ENCODE measurements at places on chromosomes 6 and 20.
A peak's percentile ranks its signal among the peaks of the same experiment; 100 is the strongest.

- DNase-seq: peak; percentile 63
These were observed 22.8 kb downstream of the SRSF3 start for GRCh38 chr6:36616893-36617521.

GRCh38 chr6:3898265-3898994, 49.3 kb downstream of the FAM50B start:
- no peak for DNase-seq

DNA sequence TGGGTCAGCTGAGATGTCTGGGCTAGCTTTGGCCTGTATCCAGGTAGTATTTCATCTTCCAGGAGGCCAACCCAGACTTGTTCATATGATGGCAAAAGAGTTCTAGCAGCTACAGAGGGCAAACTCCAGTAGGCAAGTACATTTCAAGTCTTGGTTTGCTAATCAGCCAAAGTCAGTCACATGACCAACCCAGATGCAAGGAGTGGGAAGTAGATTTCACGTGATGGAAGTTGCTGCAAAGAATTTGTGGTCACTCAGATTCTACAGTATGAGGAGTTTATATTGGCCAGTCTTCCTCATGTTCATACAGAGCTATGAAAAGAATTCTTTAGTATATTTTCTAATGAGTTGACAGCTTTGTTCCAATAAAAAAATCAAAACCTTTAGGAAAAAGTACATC, 101.8 kb downstream of the PHACTR1 start:
- DNase-seq: peak; percentile 65

- peak; percentile 41 for DNase-seq
These were observed 64.0 kb downstream of the STXBP5 start for GRCh38 chr6:147268254-147268653.

DNA sequence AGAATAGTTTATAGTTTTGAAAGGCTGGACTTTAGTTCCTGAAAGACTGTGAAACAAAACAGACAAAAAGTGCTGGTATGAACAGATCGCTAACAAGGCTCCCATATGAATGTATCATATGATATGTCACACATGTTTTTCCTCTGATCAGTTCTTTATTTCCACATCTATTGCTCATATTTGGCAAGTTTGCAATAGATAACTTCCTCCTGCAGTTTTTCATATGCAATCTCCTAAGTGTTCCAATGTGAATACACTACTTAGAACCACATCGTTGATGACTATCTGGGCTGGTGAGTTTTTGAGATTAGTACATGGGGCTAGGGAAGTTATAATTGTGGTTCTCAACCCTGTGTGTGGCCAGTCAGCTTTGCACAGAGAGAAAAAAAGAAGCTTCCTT, 23.1 kb downstream of the CRYBG1 start:
- no peak for DNase-seq

DNA sequence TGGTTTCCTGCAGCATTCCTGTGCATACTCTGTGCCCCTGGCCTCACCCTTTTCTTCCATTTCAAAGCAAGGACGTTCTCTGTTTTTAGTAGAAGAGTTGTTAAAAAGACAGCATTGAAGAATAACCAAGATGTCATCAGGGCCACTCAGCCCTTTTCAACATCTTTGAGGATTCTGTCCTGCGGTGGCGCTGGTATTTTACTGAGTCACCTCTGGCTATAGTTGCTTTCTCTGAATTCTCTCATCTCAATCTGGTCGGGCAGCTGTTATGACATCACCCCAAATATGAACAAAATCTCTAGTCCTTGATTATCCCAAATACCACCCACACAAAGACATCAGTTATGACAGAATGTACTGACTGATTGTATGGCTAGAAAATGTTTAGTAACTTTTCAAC, 204.2 kb downstream of the GRIK2 start:
- DNase-seq: peak; percentile 95

- peak; percentile 18 for DNase-seq
These were observed 106.5 kb downstream of the TCP11 start for GRCh38 chr6:35034411-35035191.

GRCh38 chr6:107399935-107400334, 59.4 kb downstream of the PDSS2 start:
- DNase-seq: peak; percentile 18

DNA sequence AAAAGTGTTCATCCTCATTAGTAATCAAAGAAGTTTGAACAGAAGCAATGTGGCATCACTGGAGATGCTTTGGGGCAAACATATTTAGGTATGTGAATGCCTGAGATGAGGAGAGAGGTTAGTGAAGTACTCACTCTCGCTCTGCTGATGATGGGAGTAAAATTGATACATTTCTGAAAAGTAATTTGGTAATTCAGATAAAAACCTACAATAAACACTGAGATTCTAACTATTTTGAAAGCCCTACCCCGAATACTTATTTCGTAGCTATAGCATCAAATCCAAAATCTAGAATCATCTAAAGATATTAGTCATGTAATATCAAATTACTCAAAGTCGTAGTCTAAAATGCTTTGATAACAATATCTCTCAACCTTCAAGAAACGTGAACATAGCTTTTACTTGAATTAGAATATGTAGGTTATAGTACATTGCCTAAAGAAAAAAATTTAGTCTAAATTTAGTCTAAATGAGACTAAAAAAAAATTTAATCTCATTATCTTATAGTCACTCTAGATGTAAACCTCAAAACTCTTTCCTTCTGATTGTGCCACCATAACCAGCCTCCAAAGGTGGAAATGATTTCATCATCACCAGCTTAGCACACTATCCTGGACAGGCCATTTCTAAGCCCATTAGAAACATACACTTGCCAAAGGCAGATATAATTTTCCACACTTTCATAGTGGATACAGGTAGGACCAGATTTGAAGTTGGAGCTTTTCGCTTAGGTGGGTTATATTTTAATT, 232.5 kb upstream of the TAB2 start:
- no peak for DNase-seq

DNA sequence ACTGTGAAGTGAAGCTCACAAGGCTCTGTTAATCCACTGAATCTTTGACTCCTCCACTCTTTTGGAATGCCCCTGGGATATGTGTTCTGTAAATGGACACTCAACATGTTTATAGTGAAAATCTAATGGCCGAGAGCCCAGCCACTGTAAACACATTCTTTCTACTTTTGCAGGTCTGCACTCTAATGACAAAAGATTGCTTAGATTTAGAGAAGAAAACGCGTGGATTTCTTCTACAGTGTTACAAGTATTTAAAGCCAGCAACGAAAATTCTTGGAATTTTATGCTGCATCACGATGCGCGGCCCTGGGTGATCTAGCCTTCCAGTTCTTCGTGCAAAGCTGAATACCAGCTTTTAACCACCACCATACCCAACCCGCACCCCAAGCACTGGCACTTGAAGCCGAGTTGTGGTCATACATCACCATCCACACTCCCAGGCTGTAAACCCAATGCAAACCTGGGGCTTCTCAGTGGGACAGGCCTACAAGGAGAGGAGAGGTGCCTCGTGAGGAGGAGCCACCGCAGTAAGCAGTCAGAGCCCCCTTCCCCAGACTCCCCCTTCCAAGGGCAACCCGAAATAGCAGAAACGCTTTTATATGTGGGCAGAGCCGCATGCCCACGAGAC, 3.7 kb upstream of the FOXO3 start:
- DNase-seq: peak; percentile 20

DNA sequence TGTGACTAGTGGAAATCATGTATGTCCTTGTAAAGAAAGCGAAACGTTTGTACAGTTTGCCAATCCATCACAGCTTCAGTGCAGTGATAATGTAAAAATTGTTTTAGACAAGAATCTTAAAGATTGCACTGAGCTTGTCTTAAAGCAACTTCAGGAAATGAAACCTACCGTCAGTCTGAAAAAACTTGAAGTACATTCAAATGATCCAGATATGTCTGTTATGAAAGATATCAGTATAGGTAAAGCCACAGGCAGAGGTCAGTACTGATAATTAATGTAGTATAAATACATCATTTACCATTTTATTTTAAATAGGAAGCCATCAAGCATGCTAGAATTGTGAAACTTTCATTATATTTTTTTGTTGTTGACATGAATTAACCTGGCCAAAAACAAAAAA, 60.9 kb upstream of the SMIM8 start:
- DNase-seq: no peak

DNA sequence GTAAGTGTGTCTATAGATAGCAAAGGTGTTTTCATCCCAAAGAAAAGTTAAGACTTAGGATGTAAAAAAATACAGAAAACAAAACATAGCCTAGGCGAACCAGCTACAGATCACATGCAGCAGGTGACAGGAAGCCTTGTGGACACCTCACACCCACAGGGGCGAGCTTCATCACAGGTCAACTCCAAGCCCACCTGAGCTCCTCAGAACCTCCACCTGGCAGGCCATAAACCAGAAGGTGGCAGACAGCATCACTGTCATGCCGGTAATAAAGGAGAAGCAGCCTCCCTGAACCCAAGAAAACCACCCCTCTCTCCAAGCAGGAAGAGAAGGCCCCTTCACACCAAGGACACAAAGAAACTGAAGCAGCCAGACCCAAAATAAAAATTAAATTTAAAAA, 1.0 kb downstream of the RALGAPA2 start:
- DNase-seq: no peak

GRCh38 chr20:53949319-53949839, 121.0 kb downstream of the BCAS1 start:
- peak; percentile 70 for DNase-seq

DNA sequence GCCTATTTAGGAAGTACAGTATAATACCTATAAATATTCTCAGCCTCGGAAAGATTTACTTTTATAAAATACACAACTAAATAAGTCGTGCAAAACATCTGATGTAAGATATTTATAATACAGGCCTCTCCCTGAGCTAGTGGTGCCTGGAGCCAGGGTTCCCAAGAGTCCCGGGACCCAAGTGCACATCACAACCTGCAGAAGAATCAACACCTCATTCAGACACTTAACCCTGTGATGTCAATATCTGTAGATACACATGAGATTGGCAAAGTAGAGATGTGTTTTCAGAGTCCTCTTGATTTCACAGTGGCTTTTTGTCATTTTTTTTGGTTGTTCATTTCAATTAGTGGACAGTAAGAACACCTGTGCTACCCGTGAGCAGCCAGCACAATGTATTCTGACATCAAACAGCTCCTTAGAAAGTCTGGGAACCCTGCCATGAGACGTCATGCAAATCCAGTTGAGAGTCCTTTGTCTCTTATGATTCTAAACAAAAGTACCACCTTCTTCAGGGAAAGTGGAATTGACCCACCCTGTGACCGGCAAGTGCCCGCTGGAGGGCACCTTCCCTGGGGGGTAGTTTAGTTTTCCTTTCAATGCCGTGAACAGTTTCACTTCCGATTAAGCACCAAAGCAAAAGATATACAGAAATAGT, 101.6 kb downstream of the DACT2 start:
- no peak for DNase-seq

DNA sequence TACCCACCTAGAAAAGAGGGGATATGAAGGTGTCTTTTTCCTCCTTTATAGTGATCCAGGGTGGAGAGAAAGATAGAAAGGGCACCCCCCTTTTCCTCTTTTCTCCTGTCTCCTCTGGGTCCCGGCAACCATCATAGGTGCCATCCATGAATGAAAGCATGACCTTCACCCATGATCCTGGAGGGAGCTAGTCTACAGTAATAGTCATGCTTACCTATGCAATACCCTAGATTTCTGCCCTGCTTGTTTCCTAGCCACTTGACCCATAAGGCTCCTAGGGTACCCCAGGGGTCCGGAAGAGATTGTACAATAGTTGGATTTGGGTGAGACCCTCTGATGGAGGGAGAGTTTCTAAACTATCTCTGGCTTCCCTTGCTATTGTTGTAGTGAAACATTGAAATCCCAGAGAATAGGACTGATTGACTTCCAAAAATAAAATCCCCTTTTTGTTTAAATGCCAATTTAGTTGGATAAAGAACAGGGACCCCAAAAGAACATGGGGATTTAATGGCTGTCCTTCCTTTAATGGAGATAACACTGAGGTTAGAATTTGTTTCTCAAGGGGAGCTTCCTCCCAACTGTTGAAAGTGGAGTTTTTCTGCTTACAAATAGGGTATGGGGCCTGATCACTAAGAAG, 366.8 kb upstream of the KHDRBS2 start:
- DNase-seq: peak; percentile 16
